GM19239 (cell line): ENCODE measurements at places on chromosomes 13 and 19.

GRCh38 chr13:93672996-93673395 lies 446.4 kb downstream of the GPC6 start:
- DNase-seq = no peak

GRCh38 chr19:55482156-55482961 lies 2.6 kb upstream of the NAT14 start:
- DNase-seq = no peak

DNA sequence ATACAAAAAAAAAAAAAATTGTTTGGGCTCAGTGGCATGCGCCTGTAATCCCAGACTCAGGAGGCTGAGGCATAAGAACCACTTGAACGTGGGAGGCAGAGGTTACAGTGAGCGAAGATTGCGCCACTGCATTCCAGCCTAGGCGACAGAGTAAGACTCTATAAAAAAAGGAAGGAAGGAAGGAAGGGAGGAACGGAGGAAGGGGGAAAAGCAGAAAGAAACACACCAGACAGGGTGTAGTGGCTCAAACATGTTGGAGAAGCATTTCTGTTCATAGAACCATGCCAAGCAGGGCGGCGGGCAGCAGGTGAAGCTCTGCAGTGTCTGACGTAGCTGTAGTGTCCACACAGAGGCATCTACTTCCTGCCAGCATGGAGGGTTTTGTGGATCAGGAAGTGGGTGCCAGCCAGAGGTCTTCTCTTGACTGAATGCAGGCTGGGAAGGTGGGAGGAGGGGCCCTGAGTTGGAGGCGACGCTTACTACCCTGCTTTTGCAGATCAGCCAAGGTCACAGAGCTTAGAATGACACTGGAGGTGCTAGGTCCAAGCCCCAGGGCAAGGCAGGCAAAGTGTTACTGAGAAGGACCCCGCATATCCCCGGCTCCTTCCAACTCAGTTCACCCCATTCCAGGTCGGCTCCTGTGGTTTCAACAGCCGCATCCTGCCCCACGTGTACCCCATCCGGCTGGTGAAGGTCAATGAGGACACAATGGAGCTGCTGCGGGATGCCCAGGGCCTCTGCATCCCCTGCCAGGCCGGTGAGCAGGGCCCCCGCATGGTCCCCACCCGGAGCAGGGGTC lies 11.6 kb upstream of the PGLS start:
- no peak for DNase-seq

GRCh38 chr19:39508629-39509028 lies 6.3 kb upstream of the SELENOV start:
- no peak for DNase-seq

GRCh38 chr13:75932636-75933035 lies 296.5 kb downstream of the LMO7 start:
- no peak for DNase-seq

- DNase-seq = no peak
These were observed at the start of gene MYPOP for GRCh38 chr19:45901912-45902650. TSS of gene MYPOP (minus strand) at chr19:45902613. CDS start at chr19:45901773, 840 bp downstream.

DNA sequence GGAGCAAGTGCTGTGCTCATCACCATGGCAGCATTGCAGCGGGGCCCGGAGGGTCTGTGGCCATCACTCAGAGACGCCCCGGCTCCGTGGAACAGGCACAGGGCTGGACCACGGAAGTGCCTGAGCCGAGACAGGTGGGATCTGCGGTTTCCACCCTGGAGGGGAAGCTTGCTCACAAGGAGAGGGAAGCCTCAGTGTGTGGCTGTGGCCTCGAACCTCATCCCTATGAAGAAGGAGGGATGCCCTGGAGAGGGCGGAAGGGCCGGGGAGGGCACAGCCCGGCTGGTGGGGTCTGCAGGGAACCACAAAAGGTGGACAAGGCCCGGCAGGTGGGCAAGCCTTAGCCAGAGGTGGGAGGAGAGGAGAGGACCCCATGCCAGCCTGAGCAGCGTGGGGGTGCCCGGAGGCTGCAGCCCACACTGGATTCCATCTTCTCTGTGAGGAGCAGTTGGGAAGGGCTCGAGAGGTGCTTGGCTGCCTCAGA lies 30.4 kb upstream of the TMEM255B start:
- DNase-seq = no peak

DNA sequence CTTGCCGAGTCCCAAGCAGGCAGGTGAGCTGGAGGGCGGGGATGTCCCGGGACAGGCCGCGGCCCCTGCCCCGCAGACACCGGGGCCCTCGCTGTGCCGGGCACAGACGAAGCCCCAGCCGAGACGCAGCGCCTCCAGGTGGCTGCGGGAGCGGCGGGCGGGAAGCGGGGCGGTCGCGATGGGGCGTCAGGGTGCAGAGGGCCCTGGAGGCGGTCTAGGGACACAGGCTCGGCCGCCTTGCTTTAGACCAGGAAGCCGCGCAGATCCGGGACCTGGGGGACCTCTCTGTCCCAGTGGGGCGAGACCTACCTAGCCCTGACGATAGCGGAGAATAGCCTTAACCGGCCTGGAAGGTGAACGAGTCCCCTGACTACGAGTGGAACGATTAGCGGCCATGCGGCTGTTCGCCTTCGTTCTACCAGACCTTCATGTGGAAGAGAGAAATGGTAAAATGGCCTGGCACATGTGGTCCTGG lies 4.2 kb upstream of the ZNF564 start:
- no peak for DNase-seq

- DNase-seq = no peak
These were observed 6.7 kb upstream of the JUND start for GRCh38 chr19:18287836-18288772.

DNA sequence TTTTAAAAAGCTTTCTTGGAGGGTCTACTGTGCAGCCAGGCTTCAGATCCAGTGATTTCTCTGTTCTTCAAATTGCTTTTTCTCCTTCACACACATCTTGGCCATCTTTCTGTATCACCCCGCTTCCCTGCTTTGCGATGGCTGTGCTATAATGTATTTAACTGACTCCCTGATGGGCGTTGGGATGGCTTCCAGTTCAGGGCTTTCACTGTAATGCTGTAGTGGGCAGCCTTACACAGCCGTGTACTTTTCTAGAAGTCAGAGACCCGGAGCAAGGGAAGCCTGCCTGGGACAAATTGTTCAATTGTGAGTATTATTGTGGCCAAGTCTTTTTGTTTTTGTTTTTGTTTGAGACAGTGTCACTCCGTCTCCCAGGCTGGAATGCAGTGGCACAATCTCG lies 19.4 kb upstream of the PAK4 start:
- no peak for DNase-seq

DNA sequence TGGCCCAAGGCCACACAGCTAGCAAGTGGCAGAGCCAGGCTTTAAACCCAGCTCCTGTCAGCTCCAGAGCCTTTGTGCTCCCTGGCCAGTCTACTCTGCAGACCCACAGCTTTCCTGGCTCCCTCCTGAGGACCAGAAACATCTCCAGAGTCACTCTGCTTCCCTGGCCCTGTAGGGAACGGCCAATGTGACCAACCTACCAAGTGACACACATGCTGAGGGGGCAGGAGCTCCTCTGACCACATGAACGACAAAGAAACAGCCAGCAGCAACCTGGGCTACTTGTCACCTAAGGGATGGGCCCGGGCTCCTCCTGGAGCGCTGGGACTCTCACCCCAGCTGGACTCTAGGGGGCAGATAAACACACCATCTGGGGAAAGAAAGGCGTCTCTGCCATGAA lies 19.3 kb downstream of the PEG3 start:
- DNase-seq = no peak

DNA sequence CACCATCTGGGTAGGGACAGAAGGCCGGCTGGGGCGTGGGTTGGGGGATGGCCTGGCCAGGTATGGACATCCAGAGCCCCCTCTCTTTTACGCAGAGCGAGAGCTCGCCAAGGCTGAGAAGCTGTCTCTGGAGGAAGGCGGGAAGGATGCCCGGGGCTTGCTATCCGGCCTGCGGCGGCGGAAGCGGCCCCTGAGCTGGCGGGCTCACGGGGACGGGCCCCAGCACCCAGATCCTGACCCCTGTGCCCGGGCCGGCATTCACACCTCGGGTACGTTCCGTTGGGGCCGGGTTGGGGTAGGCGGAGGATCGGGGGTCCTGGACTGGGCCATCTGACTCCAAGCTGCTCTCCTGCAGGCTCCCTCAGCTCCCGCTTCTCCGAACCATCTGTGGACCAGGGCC lies 8.7 kb upstream of the SCN1B start:
- DNase-seq = no peak

DNA sequence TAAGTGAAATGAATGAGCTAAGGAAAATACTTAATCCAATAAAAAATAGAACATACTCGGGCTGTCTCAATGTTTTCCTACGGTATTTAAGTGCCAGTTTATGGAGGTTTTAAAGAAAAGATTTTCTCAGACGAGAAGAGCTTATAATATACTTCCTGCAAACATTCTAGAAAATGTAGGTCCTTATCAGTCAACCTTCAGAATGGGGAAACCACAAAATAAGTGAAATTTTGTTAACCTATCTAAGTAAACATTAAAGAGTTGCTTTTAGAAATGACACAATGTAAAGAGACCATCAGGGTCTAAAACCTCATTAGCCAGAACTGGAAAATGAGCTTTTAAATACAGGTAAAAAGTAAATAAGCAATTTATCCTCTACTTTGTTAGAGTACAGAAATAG lies 12.1 kb downstream of the MIR17HG start:
- DNase-seq = no peak

- no peak for DNase-seq
These were observed 3.3 kb downstream of the ATP5F1D start for GRCh38 chr19:1244693-1245451.

GRCh38 chr13:95833126-95833525 lies 156.2 kb downstream of the DNAJC3 start:
- no peak for DNase-seq

DNA sequence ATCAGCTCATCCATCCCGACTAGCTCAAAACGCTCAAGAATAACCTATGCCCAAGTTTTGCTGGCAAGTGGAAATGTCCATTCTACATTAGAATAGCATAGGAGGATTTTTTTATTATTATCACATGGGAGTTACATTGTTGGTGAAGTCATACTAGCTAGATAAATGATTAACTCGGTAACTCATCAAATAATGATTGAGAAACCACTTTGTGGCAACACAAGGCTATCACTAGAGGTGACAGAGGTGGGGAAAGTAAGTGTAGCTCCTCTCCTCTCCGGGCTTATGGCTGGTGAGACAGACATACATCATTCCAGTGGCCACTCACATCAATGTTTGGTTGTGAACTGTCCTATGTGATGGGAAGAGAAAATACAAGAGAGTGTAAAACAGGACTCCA lies 161.6 kb downstream of the ZIC5 start:
- DNase-seq = no peak

DNA sequence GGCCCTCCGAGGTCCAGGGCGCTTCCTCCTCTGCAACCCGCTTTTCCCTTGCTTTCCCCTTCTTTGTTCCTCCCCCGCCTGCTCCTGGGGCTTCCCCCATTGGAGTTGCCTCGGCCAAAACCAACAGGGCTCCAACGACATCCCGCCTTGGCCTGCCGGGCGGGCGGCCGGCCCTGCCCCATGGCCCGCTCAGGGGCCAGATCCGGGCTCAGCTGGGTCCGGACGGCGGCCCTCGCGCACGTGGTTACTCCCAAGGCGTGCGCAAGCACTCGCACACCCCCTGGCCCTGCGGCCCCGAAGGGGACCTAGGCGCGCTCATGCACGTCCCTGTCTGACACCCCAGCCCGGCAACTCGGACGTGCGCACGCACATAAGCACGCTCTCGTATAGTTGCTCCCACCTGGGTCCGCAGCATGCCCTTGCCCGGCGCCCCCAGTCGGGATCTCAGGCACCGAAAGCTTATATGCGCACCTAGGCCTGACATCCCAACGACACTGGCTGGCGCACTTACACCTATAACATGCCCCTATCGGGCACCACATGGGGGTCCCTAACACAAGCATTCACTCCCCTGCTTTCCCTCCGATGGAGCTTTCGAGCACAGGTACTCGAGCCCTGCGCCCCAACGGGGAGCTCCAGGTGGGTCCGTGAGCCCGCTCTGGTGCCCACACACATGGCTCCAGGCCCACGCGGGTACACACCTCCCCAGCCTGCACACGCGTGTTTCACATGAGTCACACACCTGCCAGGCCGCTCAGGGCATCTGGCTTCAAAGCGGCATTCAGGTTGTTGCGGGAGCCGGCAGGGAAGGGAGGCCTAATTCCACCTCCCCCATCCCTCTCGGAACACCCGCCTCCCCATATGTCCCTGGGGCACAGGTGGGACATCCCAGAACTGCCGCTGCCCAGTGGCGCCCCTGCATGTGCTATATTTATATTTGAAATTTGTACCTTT lies 15.0 kb downstream of the NFIX start:
- DNase-seq = no peak

DNA sequence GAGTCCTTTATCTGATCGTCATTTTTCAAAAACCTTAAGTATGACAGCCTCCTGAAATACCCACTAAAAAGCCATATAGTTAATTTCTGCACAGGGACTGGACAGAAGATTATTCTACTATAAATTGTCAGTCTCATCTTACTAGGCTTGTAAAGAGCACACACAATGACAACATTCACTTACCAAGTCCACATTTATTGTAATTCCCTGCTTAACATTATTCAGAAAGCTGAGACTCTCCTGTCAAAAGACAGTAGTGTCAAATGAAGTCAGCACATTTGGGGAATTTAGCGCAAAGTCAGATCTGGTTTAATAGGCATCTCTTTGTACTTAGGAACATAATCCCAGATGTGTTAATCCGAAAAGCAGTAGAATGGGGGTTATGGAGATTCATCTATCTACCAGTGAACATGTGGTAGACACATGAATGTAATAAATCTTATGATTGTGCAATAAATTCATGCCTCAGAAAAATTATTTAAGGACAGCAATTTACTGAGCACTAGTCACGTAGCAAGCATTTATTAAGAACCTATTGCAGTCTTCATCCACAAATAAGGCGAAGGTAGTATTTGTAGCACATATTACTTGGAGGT lies 224.6 kb upstream of the GPC6 start:
- DNase-seq = no peak

DNA sequence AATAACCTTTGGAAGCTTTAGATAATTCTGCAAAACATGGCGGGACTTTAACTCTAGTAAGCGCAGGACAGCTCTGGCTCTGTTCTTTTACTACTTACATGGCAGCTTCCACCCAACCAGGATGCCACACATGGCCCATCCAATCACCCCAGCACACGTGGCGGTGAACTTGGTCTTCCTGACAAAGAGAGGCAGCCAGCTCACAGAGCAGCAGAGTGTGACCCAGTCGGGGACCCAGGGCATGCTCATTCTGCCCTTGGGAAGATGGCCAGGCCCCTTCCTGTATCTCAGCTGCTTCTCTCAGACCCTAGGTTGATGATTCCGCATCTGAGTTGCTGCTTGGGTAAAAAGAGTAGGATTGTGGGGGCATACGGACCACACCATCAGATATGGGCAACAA lies 172.1 kb downstream of the USP12 start:
- DNase-seq = no peak

DNA sequence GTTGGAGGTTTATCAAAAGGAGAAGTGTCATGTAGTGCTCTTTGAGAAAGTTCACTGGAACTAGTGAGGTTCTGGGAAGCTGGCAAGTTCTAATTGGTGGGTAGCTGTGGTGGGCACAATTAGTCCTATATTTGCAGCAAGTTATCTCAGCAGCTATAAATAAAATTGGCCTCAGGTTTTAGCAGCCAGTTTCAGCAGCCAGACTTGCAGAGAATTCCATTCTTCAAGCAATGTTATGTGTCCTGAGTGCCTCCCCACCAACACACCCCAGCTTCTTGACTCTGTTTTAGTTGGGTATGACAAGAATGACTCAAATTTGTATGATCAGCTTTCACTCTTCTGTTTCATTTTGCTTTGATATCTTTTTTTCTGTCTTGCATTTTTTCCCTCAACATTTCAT lies 4.7 kb downstream of the IFT88 start:
- no peak for DNase-seq
